ENCODE measurements at places on chromosomes 13 and 19.

- DNase-seq: no peak
Measured at GRCh38 chr19:33784432-33784831, 12.2 kb upstream of the KCTD15 start.

DNA sequence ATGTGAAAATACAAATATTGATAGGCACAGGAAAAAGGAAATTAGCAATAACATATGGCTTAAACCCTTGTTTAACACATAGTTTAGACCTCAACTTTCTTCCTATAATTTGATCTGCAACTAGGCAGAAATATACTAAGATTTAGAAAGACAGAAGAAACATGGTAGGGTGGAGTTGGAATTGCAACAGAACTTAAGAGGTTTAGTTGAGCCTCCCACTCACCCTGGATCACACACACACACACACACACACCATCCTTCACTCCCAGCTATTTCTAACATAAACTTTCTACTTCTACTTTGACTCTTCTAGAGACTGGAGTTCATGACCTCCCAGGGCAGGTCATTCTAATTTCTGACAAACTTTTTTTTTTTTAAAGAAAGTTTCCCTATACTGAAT lies 47.4 kb downstream of the FLT3 start:
- DNase-seq: no peak

GRCh38 chr13:23754506-23754905 lies 134.7 kb downstream of the MIPEP start:
- DNase-seq: no peak

GRCh38 chr13:57653229-57653989 lies 21.9 kb downstream of the PCDH17 start:
- DNase-seq: no peak

DNA sequence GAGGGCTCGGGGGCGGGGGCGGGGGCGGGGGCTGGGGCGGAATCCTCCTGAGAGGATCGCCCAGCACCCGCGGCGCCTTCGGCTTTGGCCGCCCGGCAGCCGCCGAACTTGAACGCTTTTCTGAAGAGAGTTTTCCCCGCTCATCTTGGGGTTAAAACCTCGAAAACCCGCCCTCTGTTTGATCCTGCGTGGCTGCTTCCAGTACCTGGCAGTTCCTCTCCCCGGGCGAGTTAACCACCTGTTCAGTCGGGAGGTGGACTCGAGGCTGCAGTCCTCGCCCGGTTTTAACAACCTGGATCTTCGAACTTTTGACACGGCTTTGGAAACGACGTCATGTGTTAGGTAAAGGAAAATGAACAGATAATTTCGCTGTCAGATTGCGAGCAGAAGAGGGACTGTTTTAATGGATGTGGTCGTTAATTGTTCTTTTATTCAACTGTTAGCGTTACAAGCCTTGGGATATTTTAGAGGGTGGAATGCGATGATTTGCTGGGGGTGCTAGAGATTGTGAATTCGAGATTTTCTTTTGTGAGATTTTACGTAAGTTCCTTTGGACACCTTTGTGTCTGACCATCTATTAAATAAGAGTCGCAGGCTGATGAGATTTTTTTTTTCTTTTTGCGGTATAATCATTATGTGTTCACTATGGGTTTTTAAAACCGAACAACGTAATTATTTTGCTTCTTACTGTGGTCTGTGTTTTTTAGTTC lies 1.0 kb downstream of the FNDC3A start:
- DNase-seq: no peak

DNA sequence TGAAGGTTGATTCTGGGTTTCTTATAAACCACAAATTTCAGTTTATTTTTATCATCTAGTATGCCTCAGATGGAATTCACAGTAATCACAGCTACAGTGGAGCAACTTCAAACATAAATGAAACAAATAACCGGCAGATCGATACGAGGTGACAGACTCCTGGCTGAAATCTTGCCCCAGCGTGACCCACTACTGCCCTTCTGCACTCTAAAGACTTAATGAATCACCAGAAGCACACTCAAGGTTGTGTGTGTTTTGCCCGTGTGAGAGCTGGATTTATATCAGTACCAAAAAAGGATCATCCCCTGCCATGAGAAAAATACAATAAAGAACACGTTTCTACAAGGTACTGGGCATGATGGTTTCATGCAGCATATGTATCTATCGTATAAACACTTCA lies 161.7 kb downstream of the KLF12 start:
- DNase-seq: no peak

Data from neural progenitor cell (in vitro differentiated cells).